ENCODE measurements at places on chromosomes 16 and 17.
A peak's percentile ranks its signal among the peaks of the same experiment; 100 is the strongest.

DNA sequence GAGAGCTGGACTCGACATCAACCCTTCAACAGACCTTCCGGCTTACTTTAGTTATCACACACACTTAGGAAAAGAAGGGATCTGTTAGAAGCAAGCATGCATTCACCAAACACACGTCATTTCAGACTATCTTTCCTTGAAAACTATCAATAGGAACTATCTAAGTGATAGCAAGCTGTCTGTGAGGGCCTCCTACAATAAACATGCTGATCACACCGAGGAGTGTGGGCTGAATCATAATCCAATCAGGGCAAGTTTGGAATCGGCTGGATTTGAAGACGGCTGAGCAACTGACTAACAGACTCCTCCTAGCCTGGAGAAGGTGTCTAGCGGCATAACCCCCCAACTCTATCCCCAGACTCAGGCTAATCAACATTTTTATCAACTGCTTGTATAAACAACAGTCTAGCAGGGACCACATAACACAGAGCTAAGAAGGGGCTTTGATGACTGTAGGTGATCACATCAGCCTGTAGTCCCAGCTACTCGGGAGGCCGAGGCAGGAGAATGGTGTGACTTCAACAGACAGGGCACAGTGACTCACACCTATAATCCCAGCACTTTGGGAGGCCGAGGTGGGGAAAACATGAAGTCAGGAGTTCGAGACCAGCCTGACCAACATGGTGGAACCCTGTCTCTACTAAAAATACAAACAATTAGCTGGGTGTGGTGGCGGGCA lies 14.1 kb downstream of the NXN start:
- DNase-seq: no peak

GRCh38 chr16:77459534-77460254 lies 24.9 kb upstream of the ADAMTS18 start:
- DNase-seq: no peak

DNA sequence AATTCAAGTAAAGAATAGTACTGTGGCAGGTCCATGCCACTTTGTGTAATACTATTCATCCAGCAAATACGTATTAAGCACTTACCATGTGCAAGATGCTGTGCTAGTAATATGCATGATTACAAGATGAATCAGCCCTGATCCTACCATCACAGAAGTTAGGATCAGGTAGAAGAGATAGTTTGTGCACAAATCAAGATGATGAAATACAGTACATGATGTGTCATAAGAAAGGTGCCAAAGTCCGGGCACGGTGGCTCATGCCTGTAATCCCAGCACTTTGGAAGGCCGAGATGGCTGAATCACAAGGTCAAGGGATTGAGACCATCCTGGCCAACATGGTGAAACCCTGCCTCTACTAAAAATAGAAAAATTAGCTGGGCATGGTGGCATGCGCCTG lies 10.9 kb downstream of the COG4 start:
- peak; percentile 27 for DNase-seq

DNA sequence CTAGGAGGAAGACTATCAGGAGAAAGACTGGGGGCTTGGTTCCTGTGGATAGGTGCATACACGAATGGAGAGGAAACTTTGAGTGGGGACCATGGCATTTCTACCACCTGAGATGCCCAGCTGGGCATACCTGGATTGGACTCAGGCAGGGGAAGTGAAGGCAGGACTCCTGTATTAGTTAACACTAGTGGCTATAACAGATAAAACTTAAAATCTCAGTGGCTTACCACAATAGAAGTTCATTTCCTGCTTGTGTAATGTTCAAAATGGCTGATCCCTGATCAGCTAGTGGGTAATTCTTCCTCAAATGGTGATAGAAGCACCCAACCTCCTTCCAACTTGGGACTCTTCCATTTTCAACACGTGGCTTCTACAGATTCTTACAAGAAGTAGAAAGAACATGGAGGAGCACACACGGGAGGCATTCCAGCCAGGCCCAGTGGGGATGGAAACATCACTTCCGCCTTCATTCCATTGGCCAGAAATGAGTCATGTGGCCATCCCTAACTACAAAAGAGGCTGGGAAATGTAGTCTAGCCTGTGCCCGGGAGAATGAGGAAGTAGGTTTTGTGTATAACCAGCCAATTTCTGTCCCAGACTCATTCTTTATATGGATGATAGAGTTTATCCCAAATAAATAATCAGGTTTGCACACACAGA lies 112.1 kb downstream of the UTP18 start:
- DNase-seq: peak; percentile 13

GRCh38 chr16:83967838-83968305 lies at the start of gene NECAB2:
NECAB2 (plus strand) TSS chr16:83968244; CDS start chr16:83968649, 405 bp downstream.
- DNase-seq: no peak

DNA sequence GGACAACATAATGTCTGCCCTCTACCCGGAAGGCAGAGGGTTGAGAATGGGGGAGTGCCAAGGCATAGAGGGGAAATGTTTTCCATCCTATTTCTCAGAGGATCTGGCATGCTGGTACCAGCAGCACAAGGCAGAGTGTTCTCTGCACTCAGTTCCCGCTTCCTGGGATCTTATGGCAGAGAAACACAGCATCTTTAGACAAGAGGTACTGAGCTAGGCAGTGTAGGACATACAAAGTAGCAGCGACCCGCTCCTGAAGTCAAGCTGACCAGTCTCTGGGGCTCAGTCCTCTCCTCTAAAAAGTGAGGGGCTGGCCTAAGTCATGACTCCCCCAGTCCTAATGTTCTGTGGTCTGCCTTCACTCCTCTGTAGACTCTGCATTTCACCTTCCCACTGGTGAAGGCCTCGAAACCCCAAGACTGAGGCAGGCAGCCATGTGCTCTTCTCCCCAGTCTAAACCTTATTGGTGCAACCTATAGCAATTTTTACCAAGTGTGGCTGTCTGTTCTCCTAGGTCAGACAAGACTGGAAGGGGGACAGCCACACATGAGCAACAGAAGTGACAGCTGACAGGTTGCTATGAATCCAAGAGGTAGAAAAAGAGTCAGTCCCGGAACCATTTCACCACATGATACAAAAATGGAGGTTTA lies 11.3 kb upstream of the TSPOAP1 start:
- no peak for DNase-seq

GRCh38 chr16:23324727-23325126 lies 22.6 kb downstream of the SCNN1B start:
- no peak for DNase-seq

DNA sequence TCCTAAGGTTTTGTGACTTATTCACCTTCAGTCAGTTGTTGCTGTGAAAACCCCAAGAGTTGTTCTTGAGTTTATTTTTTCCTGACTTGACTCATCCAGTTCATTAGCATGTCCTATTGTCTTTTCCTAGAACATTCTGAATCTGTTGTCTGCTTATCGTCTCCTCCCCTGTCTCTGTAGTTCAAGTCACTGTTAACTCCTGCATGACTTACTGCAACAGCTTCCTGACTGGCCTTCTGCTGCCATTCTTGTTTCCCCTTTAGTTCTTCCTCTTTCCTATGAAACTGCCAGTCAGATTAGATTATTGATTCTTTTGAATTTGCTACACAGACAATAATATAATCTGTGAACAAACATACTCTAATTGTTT lies 161.5 kb downstream of the FTO start:
- no peak for DNase-seq

DNA sequence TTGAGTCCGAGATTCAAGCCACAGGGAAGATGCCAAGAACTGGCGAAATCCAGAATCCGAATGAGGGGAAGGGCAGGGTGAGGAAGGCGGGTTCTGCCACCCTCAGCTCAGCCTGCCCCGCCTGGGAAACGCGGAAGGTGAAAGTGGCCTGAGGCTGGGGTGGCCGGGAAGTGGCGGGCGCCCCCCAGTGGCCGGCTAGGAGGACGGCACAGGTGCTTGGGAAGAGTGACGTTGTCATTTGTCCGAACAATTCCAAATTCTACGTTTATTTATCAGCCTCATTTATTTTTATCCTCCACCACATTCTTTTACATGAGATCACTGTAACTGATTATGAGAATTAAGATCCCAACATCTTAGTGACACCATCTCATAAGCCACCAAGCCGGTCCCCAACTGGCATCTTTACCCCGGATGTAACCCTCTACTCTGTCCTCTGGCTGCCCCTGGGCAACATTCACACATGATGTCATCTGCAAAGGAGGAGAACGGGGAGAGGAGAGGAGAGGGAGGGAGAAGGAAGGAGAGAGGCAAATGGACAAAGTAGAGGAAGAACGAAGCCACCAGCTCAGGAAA lies 21.3 kb downstream of the SRCIN1 start:
- DNase-seq: no peak

GRCh38 chr17:30360086-30360808 lies 18.5 kb upstream of the CPD start:
- no peak for DNase-seq

GRCh38 chr17:7667656-7668406 lies 17.1 kb downstream of the ATP1B2 start:
- DNase-seq: no peak

DNA sequence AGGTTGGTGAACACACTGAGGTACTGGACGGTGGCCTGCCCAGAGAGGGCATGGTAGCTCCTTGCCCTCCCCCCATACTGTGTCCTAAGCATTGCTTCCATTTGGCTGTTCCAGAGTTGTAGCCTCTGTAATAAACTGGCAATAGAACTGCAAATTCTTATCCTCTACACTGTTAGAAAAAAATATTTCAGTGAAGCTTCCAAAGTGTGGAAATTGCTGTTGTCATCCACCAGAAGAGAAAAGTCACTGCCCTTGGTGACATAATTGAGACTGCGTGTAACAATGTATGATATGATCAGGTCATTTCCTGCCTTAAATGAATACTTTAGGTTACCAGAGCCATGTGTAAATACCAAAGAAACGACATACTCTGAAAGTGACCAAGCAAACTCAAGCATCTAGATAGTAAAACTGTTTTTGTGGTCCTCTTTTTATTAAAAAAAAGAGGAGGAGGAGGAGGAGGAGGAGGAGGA lies 65.9 kb downstream of the CEP95 start:
- peak; percentile 42 for DNase-seq

DNA sequence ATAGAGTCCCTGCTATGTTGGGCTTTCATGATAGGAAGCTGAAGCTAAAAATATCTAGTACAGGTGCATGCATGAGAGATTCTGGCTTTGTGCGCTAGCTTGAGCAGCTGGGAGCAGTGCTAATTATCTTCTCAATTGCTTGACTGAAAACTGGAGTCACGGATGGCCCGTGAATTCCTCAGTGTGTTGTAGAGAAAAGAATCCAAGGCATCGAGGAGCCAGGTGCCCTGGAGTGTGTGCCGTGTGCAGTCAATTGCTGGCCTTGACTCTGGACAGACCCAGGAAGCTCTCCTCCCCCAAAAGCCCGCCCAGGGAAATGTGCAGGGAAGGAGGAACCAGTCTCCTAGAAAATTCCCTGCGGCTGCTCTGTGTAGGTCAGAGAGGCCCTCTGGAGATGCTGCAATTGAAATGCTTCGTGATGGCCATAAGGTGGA lies 14.2 kb downstream of the LGALS3BP start:
- DNase-seq: no peak

DNA sequence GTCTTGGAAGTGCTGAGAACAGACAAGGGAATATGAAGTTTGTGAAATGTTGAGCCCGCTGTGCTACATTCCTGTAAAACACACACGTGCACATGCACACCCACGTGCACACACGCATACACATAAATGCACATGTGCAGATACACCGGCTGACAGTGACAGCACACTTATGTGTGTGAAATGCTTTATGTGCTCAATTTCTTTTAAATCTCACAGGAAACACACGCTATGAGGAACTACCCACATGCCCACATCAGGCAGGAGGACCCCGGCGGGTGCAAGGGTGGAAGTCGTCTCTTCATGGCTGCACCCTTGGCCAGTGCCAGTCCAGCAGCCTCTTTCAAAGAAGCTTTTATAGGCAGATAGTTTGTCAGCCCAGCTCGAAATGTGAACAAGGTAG lies 561 bp upstream of the WFDC1 start:
- DNase-seq: no peak
